NT2/D1 (cell line): ENCODE measurements at places on chromosomes 11 and 22.

- DNase-seq = no peak
These were observed 17.2 kb downstream of the PPFIBP2 start for GRCh38 chr11:7531011-7531410.

DNA sequence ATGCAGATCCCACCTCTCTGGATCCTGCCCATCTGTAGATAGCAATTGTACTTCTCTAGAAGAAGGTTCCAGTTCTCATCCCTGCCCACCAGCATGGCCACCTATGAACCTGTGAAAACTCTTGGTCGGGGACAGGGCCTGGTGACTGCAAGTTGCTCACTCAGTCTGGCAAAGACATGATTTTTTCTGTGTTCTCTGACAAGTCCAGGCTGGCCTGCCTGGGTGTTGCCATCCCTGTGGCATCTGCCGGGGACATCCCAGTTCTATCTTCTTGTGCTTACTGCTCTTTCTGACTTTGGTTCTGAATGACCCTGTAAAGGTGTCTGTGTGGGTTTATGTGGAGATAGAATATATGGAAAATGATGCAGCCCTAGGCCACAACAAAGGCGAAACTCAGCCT is 545.8 kb downstream of the INSC start:
- DNase-seq = no peak

DNA sequence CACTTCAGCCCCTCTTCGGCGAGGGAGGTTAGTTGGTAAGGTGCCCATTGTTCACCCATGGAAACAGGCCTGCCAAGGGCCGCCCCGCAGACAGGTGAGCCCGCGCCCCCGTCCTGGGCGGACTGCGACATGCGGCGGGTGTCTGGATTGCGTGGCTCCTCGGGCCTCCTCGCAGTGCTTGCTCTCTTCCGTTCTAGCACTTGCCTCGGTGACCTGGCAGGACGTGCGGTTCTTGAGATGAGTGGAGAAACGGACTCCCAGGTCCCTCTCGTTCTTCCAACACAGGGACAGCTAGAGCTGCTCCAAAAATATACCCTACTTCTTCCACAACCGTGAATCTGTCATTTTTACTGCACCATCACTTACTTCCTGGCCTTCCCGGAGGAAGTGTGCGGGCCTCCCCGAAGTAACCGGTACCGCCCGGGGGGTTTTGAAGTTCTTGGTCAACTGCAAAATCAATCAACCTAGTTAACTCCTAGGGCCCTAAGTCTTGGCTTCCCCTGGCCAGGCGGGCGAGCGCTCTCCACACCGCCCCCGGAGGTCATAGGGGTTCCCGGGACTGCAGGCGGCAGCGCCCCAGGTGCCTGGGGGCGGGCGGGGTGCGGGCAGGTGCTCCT is 745 bp upstream of the ZBTB44 start:
- DNase-seq = no peak

GRCh38 chr22:48761546-48761945 is 1066.1 kb downstream of the BRD1 start:
- no peak for DNase-seq

DNA sequence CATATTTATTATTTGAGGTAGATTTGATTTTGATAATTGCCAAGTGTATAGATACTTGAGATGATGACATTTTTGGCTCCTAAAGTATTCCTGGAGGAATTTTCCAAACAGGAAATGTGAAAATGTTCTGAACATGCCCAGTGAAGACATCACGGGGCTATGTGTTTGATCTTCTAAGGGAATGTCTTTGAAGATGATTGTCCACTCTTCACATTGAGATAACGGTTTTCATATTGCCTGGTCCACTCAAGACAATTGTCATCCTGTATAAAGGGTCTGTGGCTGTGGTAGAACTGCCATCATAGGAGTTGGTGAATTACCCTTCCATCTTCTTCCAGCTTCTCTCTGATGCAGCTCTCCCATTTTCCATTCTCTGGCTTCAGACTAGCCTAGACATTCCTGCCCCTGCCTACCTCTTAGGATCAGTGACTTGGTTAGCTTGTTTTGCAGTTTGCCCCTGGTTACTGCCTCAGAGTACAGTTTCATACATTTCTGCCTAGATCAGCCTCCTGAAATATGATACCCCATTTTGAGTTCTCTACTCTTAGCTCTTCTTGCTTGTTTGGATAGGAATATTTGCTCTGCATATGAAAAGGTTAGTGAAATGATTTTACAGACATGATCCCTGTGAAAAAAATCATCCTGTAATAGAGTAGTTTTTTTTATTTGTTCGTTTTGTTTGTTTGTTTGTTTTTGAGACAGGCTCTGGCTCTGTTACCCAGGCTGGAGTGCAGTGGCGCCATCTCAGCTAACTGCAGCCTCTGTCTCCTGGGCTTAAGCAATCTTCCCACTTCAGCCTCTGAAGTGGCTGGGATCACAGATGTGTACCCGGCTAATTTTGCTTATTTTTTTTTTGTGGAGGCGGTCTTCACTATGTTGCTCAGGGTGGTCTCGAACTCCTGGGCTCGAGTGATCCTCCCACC is 111.4 kb upstream of the SORL1-AS1 start:
- no peak for DNase-seq

- DNase-seq = no peak
These were observed 35.0 kb downstream of the GRIK4 start for GRCh38 chr11:120546312-120547205.

DNA sequence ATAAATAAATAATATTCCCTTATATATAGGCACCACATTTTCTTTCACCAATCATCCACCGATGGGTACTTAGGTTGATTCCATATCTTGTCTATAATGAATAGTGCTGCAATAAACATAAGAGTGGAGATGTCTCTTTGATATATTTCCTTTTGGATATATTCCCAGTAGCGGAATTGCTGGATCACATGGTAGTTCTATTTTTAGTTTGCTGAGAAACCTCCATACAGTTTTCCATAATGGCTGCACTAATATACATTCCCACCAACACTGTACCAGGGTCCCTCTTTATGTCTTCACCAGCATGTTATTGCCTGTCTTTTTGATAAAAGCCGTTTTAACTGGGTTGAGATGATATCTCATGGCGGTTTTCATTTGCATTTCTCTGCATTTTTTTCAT is 23.6 kb downstream of the PAMR1 start:
- no peak for DNase-seq

GRCh38 chr11:11587122-11587521 is 34.7 kb downstream of the GALNT18 start:
- no peak for DNase-seq

GRCh38 chr11:119419246-119419645 is 3.7 kb downstream of the THY1 start:
- DNase-seq = no peak

GRCh38 chr22:19638282-19639015 is 75.9 kb upstream of the SEPTIN5 start:
- DNase-seq = no peak

DNA sequence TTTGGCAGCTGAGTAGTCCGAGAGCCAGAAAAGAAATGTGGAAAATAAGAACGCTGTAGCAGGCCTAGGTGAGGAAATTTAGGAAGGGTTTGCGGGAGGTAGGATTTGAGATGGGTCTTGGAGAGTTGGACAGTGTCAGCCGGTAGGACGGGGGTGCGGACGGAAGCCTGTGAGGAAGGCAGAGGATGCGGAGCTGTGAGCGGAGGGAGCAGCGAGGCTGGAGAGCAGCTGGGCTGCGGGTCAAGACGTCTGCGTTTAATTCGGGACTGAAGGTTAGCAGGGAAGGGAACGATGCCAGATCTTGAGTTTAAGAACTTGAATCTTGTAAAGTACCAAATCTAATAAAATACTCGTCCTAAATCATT is 669 bp upstream of the TIGD3 start:
- no peak for DNase-seq

DNA sequence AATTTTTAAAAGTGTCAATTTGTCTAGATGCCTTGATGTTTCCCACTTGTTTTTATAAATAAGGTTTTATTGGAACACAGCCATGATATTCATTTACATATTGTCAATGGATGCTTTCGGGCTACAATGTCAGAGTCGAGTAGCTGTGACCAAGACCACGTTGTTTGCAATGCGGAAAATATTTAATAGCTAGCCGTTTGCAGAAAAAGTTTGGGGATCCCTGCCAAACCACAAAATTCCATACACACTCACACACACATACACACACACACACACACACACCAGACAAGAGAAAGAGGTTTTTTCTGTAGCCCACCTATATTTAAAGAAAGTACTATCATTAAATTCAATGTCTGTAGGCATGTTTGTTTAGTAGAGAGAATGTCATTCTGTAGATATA is 58.3 kb downstream of the TYR start:
- no peak for DNase-seq

DNA sequence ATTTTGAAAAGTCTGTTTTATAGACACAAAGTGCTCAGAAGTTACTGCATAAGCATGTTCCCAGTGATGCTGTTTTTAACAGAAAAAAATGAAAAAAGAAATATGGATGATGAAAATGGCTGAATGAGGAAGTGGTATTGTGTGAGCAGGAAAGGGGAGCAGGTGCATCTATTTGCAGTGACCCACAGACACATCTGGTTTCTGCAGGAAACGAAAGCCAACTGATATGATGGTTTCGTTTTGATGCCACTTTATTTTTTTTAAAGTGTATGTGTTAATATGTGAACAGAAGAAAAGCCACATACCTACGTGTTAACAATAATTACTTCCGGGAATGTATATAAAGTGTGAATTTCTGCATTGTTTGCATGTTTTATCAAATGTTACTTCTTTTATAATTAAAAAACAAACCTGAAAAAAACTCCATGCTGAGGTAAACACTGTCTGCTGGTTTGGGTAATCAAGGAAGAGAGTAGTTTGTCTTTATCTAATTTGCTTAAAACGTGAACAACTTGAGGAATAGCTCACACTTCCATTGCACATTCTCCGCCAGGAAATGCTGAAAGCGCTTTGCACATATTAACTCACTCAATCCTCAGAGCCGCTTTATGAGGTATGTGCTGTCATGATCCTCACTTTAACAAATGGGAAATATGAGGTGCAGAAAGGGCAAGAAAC is 1335.9 kb downstream of the TBC1D22A start:
- DNase-seq = no peak

- no peak for DNase-seq
These were observed 5.1 kb downstream of the EFEMP2 start for GRCh38 chr11:65867284-65868071.

- no peak for DNase-seq
These were observed 5.8 kb upstream of the LRP5 start for GRCh38 chr11:68306636-68307035.

DNA sequence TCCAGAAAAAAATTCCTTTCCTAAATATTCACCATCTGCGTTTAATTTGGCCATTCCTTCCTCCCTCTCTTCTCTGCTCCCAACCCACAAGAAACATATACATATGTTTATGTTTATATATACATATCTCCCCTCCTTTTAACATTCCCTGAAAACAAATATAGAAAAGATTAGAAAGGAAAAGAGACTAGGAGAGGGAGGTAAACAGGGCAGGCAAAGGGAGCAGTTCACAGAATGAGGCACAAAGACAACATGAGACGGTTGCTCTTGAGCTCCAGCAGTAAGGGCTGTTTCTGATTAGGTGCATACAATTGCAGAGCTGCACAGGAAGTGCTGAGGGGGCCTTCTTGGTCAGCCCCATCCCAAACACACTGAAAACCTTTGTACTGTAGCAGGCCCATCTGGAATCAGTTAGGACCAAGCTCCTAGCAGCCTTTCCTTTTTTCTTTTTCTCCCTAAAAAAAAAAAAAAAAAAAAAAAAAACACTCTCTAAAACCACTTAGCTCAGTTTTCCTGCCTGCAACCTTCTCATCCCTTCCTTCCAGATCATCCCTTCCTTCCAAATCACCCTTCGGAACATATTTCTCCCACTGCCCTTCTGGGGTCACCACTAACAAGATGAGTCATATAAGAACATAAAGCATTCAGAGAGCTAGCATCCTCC is 57.0 kb downstream of the RBFOX2 start:
- DNase-seq = no peak

DNA sequence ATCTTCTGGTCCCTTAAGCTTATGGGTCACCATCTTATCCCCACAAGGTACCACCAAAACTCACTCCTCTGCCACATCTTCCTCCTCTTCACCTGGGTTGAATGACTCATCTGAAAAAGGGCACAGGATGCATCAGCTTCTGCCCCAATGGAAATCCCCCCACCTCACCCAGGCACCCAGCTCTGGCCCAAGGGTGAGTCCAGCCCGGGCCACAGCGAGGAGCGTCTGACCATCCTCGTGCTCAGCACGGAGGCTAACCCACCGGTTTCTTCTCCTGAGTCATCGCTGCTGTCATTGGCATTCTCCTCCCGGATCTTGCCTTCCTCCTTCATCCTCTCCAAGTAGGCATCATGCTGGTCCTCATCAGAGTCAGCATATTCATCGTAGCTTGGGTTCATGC is 5.3 kb upstream of the TNKS1BP1 start:
- DNase-seq = no peak

GRCh38 chr11:116519499-116519898 is 253.3 kb downstream of the BUD13 start:
- DNase-seq = no peak

DNA sequence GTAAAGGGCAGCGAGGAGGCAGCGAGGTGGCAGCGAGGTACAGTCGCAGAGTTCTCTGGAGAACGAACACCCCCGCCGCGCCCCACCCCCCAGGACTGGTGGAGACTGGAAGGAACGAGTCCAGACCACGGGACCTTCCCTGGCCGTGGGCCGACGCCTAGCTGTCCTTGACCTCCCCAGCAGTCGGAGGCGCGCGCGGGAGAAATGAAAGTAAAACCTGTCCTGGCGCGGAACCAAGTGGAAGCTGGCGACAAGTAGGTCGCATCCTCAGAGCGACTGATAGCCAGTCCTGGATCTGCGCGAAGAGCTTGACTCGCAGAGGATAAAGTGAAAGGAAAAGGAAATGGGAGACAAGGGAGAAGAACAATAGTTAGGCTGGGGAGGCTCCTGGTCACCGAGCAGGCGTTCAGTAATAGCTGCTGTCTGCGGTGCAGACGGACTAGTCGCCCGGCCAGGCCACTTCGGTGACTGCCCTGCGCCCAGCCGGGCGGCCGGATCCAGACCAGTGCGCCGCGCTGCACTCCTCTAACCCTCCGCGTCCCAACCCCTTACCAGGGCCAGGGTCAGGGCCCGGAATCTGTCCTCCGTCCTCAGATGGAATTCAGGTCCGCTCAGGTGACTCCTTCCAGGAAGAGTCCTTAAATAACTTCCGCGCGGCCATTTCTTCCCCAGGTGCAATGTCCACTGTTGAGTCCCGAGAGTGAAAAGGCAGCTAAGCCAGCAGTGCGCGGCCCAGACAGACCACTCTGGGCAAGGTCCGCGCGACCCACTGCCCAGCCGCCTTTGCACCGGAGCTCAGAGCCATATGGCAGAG is 1.9 kb upstream of the ADM start:
- DNase-seq = no peak

DNA sequence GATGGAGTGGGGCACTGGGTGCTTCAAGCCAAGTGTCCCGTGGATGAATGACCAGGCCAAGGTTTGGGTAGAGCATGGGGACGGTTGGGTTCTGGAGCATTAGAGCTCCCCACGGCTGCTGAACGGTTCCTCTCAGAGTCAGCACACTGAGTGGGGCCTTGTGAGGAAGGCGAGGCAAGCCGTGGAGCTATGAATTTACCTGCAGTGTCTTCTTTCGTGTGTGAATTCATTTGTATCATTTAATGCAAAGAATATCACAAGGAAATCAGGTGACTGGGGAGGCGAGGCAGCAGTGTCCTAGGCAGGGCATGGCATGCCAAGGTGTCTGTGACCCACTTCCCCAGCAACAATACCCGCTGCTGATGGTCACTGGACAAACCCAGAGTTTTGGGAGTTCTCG is 343.5 kb upstream of the B3GAT1 start:
- no peak for DNase-seq
